ENCODE measurements at places on chromosomes 7 and 10. TPM values are rescaled to one million over a fixed set of nuclear protein-coding genes. Genes with fewer than 3 reads are reported as not detected.

DNA sequence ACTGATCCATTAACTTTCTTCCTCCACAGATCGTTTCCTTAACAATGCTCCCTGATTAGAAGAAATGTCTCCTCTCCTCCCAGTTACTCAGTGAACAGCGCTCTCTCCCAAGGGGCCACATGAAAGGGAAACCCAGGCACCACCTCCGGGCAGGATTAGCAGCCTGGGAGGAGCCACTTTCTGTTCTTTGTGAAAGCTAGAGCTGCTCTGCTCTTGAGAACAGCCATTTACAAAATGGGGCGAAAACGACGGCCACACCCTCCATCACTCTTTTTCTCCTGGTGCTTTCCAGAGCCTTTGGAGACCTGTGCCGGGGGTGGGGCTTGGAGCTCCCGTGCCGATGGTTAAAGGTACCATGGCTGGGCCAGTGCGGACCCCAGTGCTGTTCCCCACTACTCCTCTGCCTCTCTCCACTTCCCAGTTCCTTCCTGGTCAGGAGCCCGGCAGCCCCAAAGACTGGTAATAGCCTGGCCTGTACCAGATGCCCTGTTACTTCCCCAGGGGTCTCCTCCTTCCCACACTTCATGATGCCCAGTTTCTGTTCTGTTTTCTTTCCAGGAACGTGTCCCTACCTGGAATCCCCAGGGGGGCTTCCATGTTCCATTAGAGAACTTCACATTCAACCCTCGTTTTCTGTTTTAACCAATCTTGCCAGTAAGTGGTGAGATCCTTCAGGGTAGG lies 402.9 kb upstream of the GALNT17 start:
- no peak for DNase-seq

DNA sequence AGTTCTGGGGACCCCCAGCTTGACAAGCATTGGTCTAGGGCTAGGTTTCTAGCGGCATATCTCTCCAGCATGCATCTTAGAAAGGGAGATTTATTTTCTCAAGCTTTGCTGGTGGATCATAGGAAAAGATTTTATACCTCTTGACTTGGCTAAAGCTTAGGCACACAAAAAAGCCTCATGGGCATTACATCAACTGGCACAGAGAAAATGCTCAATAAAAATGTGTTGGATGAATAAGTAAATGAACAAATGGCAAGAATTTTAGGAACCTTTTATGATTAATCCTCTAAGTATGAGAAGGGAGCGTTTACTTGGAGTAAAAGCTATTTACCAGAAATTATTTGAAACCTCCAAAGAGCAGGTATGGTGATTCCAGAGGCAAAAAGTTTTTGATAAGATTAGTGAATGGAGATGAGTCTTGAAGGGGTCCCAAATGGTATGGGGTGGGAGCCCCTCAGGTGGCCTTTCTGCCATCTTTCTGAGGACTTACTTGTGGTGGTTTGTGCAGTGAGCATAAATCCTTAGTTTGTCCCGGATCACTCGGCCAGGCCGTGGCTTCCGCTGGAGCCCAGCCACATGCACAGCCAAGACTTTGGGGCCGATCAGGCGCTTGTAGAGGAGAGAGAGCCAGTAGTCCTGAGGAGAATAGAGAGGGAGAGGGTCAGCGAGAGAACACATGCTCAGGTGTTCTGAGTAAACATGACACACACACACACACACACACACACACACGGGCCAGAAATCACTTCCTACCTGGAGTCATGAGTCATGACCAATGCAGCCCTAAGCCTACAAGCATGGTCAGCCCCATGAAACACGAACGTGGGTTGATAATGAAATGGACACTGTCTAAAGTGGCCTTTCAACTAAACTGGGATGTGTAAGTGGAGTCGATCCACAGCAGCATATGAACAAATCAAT lies 43.1 kb upstream of the HPS1 start:
- DNase-seq = no peak

DNA sequence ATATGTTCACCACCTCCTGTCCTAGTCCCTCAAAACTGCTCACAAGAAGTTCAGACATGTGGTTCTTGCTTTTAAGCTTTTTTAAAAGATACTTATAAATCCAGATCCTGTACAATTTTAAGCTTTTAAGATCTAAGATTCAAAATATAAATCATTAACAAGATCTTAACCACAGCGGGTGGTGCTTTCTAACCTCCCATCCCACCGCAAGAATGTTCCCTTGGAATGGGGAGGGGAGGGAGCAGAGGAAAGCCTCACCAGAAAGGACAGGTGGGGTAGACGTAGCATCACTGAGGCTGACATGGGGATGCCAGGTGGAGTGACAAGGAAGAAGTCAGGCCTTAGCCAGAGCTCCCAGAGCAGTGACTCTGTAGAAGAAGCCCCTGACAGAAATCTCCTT lies 133.5 kb downstream of the C1GALT1 start:
- no peak for DNase-seq

GRCh38 chr7:43834463-43835251 lies 34.7 kb downstream of the MRPS24 start:
- no peak for DNase-seq

DNA sequence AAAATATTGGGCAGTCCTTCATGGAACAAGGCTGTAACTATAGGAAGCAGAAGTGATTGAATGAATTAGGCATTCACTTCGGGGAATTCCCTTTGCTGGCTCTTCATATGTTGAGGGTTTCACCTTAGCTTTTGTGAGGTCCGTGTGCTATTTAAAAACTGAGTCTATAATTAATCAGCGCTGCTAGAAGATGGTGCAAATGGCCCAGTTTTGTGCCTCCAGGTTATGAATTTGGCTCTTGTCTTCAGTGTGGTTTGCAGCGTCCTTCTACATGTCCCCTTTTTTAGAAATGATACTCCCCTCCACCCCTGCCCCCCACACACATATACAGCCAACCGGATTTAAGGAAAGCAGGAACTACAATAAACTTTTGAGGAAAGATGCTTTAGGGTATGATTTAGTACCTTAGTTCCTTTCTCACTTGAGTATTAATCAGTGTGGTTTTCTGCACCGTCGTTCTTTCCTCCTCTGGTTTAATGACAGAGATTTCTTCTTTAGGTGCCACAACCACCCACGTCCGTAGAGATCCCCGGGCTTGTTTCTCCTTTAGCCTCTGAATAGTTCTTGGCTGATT lies 110.6 kb upstream of the SAMD8 start:
- DNase-seq = no peak

- no peak for DNase-seq
Measured at GRCh38 chr7:98797150-98797549, 72.7 kb downstream of the TMEM130 start.

DNA sequence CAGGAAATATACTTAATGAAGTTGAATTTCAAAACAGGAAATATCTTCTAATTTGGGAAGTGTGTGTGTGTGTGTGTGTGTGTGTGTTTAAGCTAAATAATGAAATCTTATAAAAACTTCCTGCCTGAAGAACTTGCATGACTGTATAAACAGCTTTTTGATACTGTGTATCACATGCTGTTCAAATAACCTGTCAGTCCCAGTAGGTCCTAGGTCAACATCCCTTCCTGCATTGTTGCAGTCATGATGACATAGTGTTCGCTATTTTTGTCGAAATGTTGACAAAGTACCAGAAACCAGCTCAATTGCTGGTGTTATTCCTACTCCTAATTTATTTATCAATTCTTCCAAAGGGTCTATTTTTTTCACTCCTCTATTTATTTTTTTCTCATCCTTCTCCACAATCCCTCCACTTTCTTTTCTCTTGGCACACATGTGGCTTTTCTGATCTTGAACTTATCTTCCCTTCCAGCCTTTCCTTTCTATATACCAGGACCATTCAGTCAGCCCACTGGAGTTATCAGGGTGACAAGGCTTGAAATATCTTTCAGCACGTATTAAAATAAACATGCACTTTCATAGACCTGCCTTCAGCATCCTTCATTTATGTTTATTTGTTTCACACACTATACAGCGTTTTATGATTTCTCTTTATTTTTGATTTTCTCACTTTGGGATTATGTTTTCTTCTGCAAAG lies 115.8 kb downstream of the PLXDC2 start:
- no peak for DNase-seq

- DNase-seq = no peak
Measured at GRCh38 chr10:67519434-67519833, 176.6 kb downstream of the CTNNA3 start.

GRCh38 chr7:128707752-128708151 lies 31.4 kb upstream of the CALU start:
- no peak for DNase-seq

DNA sequence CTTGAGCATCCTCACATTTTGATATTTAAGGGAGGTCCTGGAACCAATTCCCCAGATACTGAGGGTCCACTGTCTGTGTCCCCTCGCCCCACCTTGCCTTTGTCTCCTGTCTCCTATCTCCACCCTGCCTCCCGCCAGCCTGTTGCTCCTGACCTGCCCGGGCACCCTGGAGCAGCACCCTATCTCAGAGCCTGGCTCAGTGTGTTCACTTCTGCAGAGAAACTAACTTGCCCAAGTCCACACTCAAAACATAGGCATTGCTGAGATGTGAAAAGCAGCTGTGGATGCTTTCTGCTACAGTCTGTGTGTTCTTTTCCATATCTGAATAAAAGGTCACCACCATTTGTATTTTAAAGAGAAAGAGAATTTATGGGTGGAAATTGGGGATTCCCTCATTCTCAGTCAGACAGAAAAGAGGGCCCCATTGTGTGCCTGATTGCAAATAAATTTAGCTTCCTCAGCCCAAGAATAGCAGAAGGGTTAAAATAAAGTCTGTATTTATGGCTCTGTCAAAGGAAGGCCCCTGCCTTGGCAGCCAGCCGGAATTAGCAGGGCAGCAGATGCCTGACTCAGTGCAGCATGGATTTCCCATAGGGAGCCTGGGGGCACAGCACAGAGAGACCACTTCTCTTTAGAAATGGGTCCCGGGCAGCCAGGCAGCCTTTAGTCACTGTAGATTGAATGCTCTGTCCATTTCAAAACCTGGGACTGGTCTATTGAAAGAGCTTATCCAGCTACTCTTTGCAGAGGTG lies 161.3 kb downstream of the EGFR start:
- DNase-seq = peak; percentile 55

GRCh38 chr10:45395554-45395953 lies 21.5 kb downstream of the ALOX5 start:
- no peak for DNase-seq

Gene MBL2
- not detected for total RNA-seq

Gene TLL2
- 1.9 TPM for total RNA-seq

Gene FAM25A
- total RNA-seq = not detected

Gene RBM17
- 57.3 TPM for total RNA-seq

Gene ELFN1
- total RNA-seq = 11.8 TPM
